ENCODE measurements at places on chromosomes 12 and 14.

DNA sequence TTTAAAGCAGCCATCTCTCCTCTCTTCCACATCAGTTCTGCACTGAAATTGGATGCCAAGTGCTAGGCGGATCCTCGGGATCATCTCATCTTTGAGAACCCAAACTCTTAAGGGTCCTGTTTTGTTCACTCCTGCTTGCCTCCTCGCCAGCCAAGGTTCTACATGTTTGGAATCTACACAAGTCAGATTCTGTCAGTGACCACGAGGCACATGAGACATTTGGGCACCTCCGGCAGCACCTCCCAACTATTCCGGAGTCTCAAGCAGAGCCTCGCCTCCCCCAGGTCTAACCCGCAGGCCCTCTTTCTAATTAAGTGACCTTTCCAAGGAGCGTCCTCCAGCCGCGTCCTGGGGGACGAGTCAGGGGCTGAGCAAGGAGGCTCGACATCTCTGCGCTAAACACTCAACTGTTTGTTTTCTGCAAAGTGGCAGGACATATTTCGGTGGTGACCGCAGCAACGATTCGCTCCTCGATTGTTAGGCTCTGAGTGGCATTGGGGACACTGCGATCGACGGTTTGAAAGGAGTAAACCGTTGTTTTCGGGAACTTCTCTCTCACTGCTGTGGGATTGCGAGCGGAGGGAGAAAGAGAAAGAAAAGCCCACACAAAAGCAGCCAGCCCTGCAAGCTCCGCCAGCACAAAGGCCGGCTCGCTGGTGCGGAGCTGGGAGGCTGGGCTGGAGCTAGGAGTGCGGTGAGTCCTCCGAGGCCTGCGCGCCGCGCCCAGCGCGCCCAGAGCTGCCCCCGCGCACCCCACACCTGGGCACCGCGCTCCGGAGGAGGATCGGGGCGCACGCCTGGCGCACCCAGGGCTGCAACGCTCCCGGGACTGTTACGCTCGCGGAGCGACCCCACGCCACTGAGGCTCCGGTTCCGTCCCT is 640 bp downstream of the ARMH4 start:
- peak; percentile 30 for DNase-seq

DNA sequence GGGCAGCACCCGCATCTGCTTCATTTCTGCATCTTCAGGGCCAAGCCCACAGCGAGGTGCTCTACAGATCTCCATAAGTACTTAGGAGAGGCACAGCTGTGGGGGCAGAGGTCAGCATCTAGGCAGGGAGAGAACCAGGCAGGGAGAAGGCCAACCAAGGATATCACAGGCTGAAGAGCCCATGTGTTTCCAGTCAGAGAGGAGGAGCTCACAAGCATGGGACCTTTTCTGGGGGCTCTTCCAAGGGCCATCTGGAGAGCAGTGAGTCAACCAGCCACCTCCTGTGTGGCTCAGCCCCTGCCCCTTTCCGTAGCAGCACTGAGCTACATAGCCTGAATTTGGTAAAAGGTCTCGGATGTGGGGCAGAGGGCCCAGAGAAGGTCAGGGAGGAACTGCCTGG is 78.5 kb downstream of the ARL6IP4 start:
- no peak for DNase-seq

GRCh38 chr12:81296556-81297305 is 218.9 kb downstream of the ACSS3 start:
- no peak for DNase-seq

- DNase-seq = no peak
These were observed 2.0 kb downstream of the KRT77 start for GRCh38 chr12:52701281-52701680.

- DNase-seq = no peak
These were observed 68.4 kb upstream of the ASPG start for GRCh38 chr14:104016873-104017650.

- DNase-seq = no peak
These were observed 4.2 kb downstream of the MUCL1 start for GRCh38 chr12:54858562-54858961.

DNA sequence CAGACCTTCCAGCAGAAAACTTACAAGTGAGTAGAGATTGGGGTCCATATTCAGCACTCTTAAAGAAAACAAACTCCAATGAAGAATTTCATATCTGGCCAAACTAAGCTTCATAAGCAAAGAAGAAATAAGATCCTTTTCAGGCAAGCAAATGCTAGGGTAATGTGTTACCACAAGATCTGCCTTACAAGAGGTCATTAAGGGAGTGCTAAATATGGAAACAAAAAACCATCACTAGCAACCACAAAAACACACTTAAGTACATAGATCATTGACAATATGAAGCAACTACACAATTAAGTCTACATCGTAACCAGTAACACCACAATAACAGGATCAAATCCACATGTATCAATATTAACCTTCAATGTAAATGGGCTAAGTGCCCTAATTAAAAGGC is 47.1 kb upstream of the CLEC14A start:
- no peak for DNase-seq

DNA sequence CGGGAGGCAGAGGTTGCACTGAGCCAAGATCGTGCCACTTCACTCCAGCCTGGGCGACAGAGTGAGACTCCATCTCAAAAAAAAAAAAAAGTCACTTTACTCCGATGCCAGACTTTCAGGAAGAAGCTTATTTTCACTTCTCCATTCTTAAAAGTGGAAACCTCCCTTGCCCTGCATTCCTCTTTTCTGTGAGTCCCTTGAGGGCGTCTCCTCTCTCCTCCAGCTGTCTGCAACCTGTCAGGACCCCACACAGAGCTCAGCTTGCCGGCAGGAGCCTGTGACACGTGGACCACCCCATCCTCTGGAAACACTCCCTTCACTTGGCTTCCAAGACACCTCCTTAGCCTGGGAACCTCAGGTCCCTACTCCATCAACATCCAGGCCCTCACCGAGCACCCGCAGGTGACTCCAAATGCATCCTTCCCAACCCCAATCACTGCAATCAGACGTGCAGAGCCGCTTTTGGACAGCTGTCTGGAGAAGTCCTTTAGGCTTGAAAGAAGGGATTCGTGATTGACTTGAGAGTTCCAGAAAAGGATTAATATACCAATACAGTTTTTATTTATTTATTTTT is 34.3 kb downstream of the SLC15A4 start:
- no peak for DNase-seq

DNA sequence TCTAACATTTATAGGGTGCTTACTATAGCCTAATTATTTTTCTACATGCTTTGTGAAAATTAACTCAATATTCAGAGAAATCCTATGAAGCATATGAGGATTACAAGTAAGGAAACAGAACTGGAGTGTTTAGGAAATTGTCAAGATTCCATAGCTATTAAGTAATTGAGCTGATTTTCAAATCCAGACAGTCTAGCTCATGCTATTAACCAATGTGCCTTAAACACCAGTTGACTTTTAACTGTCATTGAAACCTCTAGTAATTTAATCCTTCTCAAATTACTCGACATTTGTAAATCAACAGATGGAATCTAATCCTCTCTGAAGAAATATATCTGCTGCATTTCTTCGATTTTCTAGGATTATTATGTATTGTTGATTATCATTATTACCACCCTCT is 488.9 kb downstream of the MDGA2 start:
- no peak for DNase-seq

DNA sequence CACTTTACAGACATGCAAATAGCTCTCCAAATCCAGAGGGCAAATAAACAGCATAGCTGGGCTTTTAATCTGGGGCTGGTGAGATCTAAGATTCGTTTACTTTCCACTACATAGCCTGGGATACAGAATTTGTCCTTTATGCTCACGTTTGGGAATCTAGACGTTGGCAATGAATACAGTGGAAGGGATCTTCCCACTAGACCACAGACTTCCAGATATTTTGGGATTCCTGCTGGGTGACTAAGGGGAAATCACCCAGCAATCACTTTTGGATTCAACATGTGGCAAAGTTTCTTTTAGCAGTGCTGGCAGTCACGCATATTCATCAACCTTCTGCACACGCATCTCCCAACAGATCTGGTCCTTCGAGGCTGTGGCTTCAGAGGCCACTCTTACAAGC is 23.5 kb downstream of the APPL2 start:
- no peak for DNase-seq

DNA sequence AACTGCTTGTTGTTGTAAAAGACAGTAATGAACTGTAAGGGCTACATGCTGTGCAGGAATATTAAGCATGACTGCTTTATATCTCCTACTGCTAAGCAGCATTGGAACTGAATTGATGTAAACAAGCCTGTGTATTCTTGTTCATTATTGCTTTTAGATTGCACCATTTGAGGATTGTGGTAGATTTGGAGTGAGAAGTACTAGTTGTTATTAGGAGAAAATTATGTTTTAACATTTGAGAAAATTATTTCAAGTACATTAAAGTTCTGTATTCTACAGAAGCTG is 212.7 kb downstream of the ERC1 start:
- DNase-seq = no peak

DNA sequence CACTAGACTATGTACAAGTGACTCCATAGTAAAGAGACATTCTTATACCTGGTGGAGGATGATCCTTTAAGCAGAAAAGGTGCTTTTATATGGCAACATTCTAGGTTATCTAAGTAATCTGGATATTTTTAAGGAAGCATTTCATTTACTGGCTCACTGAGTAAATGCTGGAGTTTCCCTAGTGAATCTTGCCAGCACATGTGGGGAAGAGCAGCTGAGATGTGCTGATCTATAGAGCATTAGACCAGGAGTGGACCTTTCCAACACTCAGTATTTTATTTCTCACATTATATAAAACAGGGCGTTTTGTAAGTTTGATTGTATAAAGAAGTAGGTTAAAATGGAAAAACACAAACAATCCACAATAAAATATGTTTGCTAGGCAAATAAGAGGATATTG is 478.5 kb downstream of the ATP23 start:
- DNase-seq = no peak

DNA sequence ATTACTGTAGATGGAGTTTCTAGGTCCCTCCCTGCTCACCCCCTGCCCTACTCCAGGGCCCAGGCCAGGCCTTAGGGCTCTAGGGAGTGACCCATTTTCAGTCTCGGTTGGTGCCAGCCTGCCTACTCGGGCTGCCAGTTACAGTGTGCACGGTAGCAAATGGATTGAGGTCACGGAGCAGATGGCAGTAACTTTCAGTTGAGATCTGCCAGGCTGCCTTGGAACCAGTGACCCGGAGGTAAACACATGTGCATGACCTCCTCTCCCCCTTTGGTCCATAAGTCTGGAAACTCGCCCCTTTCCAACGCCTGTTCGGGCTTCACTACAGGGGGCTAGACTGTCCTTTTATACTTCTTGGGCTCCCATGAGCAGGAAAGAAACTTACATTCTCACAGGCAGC is 139.7 kb upstream of the TBX3 start:
- no peak for DNase-seq

- peak; percentile 29 for DNase-seq
These were observed 456.7 kb upstream of the SEL1L start for GRCh38 chr14:81990312-81990761.

GRCh38 chr12:58298803-58299202 is 357.4 kb downstream of the ATP23 start:
- DNase-seq = no peak

DNA sequence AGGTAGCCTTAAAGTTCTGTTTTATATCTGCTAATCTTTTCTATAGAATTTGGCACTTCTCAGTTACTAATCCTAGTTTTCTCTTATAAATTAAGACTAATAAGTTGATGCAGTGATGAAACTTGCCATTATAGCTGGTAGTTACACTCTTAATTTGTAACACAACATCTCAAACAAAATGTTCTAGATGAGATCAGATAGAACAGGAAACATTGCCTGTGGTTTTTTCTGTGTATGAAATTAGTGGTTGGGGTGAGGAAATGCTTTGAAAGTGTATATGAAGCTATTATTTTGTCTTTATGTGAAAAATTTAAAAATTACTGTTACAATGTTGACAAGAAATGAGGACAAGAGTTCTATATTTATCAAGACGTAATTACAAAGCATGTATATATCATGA is 91.9 kb downstream of the PCNX1 start:
- no peak for DNase-seq

- no peak for DNase-seq
These were observed 45.3 kb downstream of the FBXO34 start for GRCh38 chr14:55316564-55316963.

- no peak for DNase-seq
These were observed 11.1 kb upstream of the EGLN3 start for GRCh38 chr14:33962016-33962415.

GRCh38 chr12:77388445-77389265 is 323.3 kb upstream of the E2F7 start:
- no peak for DNase-seq

DNA sequence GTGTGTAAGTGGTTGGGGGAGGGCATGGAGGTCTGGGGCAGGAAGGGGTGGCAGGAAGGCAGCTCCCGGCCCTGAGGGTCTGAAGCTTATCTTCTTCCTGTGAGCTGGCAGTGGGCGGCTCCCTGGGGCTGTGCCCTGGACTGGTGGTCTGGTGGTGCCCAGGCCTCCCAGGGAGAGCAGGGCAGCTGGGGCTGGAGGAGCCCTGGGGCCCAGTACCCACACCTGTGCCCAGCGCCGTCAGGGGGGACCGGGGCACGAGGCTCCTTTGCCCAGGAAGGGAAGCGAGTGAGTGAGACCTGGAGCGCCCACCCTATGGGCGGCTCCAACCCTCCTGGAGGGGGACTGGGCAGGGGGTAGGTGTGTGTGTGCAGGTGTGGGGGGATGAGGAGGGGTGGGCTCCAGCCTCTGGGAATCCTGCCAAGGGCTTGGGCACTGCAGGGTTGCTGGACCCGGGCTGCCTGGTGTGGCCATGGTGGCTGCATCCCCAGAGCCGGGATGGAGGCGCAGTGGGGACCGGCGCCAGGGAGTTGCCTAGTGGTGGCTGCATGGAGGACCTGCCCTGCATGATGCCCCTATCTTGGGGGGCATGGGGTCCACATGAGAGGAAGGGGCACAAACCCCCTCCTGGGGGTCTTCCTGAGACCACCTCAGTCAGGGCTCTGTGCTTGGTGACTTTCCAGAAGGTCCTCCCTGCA is 353.6 kb downstream of the TMEM121 start:
- DNase-seq = peak; percentile 28

DNA sequence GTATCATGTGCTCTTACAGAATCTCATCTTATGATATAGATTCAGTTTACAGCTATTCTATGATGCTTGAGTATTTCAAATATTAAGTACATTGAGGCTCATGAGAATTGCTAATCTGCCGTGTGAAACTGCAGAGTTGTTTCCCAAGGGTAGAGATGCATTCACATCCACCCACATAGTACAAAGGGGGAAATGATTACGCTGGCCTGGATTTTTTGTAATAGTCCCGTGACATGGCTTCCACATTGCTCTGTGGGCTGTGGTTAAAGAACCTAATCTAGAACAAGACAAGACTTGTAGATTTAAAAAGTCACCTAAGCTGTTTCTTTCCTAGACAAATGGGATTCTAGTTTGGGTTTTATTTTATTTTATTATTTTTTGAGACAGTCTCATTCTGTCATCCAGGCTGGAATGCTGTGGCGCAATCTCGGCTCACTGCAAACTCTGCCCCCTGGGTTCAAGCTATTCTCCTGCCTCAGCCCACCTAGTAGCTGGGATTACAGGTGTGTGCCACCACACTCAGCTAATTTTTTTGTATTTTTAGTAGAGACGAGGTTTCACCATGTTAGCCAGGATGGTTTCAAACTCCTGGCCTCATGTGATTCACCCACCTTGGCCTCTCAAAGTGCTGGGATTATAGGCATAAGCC is 13.0 kb upstream of the RIOX1 start:
- no peak for DNase-seq

- DNase-seq = peak; percentile 15
These were observed 10.6 kb upstream of the CSAD start for GRCh38 chr12:53191096-53191884.

- no peak for DNase-seq
These were observed 104.0 kb upstream of the FRMD6 start for GRCh38 chr14:51547701-51548100.

Data from activated T-cell treated with anti-CD3 and anti-CD28 coated beads, Interleukin-2, amount 50 U/mL, for 48 hours (primary cell).